Occipital lobe (tissue), 3 donors: ENCODE measurements at places on chromosomes 13 and 19. TPM values are rescaled to one million over a fixed set of nuclear protein-coding genes. Genes with fewer than 3 reads are reported as not detected.

The GRIN3B gene
- total RNA-seq, result not detected

The RAB11B gene
- 76.9 TPM for total RNA-seq

The B3GNT3 gene
- total RNA-seq, result not detected

The GZMM gene
- not detected for total RNA-seq

The KL gene
- total RNA-seq, result 2.8 TPM

The TPRX2 gene
- total RNA-seq, result not detected

The ZNF560 gene
- 0.31 TPM for total RNA-seq

The NR1H2 gene
- 18.9 TPM for total RNA-seq

The CBY2 gene
- not detected for total RNA-seq

The CEACAM7 gene
- not detected for total RNA-seq

The IFNL1 gene
- total RNA-seq, result not detected

The CCDC122 gene
- 13.4 TPM for total RNA-seq

The TOMM40 gene
- 23.1 TPM for total RNA-seq

The ZGLP1 gene
- total RNA-seq, result 1.6 TPM

The LILRA2 gene
- total RNA-seq, result 0.94 TPM

The CLC gene
- not detected for total RNA-seq

The PNMA8B gene
- 17.5 TPM for total RNA-seq

The PDX1 gene
- total RNA-seq, result not detected

The AZU1 gene
- total RNA-seq, result 0.31 TPM

The GPR12 gene
- 34.8 TPM for total RNA-seq

The OR7D2 gene
- total RNA-seq, result not detected

The CD70 gene
- total RNA-seq, result not detected

The SIGLEC11 gene
- total RNA-seq, result 0.31 TPM

The XPO4 gene
- 33.7 TPM for total RNA-seq

The RGL3 gene
- total RNA-seq, result not detected

The MAST1 gene
- 35.1 TPM for total RNA-seq

The AP1M2 gene
- total RNA-seq, result not detected
